ENCODE measurements at places on chromosomes 4 and X. TPM values are rescaled to one million over a fixed set of nuclear protein-coding genes. Genes with fewer than 3 reads are reported as not detected.

DNA sequence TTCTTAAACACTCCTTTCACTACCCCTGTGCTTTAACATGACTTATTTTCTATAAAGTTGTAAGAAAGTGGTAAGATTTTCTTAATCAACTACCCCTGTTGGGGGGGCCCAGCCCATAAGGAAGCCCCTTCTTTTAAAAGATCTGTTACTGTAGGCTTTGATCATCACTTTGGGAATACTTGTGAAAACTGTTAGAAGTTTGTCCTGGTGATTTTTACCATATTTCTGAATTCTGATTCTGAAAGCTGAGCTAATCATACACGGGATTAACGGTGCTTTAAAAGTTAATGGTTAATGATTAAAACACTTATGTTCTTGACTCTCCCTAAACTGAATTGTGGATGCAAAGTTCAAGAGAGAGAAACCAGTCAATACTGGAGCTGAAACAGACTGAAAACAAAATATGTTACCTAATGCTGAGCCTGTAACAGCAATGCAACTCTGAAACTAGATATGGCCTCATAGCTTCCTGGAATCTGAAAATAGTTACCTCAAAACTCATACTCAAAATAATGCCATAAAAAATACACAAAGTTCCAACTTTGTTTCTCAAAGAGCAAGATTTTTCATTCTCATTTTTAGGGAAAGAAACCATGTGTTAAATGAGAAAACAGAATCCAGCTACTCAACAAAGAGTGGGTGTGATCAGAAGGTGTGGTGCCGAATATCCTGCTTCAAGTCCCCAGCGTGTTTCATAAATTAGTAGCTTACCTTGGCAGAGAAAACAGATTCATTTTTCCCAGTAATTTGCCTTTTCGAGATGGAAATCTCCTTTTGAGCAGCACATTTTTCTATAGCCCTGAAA is 31.6 kb downstream of the ADH7 start:
- no peak for DNase-seq

DNA sequence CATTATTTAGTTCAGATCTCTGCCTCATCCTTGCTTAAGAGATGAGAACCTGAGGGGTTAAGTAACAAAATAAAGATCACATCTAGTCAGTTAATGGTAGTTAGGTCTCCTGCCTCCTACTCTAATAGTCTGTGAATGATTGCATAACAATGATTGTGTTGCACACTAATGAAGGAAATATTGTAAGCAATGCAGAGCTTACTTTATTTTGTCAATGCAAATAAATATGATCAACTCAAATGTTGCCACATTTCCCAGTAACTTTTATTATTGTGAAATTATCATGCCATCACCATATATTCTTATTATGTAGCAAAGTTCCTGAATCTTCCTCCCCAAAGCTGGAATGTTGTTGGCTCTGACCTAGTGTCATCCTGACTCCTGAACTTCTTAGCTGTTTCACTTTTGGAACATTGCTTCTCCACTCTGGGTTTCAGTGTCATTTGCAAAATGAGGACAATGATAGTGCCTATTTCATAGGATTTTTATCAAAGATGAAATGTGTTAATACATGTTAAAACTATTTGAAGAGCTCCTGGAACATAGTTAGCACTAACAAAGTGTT is 17.0 kb upstream of the GABRA4 start:
- no peak for DNase-seq

GRCh38 chr4:168540086-168540485 is 43.2 kb downstream of the PALLD start:
- DNase-seq = no peak

NXF2 gene
- not detected for total RNA-seq

GRCh38 chr4:161320377-161320776 is 843.4 kb downstream of the FSTL5 start:
- DNase-seq = no peak

FHIP1A gene
- 0.39 TPM for total RNA-seq

DDIT4L gene
- not detected for total RNA-seq

Measured in CD4-positive, CD25-positive, alpha-beta regulatory T cell (primary cell).